Fibroblast of gingiva (primary cell): ENCODE measurements at places on chromosomes 1 and 21.

DNA sequence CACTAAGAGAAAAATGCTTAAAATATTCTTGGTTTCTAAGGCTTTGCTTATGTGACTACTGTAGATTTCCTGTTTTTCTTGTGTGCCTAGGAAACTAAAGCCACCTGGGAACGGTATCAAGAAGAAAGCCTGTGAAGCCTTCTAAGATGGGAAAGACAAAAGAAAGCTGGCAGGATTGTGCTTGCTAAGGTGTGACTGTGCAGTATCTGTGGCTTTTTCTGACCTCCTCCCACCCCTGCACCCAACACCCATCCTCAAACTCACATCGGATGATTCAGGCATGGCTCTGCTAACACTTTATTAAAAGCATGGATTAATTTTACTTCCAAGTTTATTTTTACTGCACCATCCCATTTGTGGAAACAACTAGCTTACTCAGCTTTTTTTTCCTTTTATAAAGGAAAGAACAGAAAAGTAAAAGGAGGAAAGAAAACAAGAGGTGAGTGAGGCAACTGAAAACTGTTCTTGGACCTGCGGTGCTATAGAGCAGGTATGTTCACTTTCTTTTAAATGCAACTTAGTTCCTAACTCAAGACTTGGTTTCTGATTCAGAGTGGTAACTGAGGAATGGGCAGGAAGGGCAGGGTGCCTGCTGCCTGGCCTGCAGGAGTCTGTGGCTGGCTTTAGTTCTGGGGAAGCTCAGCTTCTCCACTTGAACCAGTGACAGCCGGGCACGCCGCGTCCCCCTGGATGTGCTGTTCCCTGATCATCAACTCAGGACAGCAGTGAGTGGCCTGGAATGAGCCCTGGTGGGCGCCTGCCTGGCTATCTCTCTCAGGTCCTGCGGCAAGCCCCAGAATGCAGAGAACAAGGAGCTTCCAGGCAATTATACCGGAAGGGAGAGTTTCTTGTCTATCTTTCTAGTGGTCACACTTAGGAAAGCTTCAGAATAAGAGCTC lies at the start of gene GBP6:
Gene GBP6, plus strand, starts transcription at position 422 of the 899 bp plus-strand sequence. CDS start 4,493 bp downstream, outside the sequence.
- no peak for DNase-seq

GRCh38 chr1:198934901-198935305 lies 296.1 kb downstream of the PTPRC start:
- DNase-seq = no peak

DNA sequence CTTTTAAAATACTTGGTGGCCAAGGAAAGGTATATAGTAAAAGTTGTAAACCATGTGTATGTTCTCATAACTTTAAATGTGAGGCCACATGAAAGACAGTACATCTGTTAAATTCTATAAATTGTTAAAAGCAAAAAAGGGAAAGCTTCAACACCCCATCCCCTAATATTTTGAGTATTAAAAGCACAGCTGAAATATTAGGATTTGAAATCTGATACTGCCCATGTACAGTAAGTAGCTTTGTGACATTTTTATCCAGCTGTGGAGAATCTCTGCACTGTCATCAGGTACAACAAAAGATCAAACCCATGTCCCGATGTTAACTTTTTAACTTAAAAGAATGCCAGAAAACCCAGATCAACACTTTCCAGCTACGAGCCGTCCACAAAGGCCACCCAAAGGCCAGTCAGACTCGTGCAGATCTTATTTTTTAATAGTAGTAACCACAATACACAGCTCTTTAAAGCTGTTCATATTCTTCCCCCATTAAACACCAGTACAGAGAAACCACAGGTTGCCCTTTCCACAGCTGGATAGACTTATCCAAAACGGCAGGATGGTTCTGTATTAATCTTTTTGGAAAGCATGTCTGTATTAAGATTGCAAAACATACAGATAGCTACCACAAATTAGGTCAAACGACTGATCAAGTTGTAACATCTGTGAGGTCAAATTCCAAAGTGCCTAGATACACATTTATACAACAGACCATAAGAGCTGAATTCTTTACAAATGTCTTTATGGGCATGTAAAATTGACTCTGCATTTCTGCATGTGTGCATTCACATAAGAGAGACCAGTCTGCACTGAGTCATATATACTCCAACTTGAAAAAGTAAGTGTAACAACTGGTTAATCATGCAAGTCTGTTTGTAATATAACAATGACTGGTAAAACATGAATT lies 5.2 kb downstream of the IRF2BP2 start:
- DNase-seq = peak; percentile 79

- no peak for DNase-seq
Measured at GRCh38 chr1:172380441-172381244, 39.8 kb upstream of the C1orf105 start.

- DNase-seq = no peak
Measured at GRCh38 chr1:13623021-13623637, 39.5 kb downstream of the PDPN start.

GRCh38 chr1:53094533-53094919 lies 32.5 kb downstream of the PODN start:
- no peak for DNase-seq

- no peak for DNase-seq
Measured at GRCh38 chr1:117260761-117261423, 50.2 kb upstream of the VTCN1 start.

DNA sequence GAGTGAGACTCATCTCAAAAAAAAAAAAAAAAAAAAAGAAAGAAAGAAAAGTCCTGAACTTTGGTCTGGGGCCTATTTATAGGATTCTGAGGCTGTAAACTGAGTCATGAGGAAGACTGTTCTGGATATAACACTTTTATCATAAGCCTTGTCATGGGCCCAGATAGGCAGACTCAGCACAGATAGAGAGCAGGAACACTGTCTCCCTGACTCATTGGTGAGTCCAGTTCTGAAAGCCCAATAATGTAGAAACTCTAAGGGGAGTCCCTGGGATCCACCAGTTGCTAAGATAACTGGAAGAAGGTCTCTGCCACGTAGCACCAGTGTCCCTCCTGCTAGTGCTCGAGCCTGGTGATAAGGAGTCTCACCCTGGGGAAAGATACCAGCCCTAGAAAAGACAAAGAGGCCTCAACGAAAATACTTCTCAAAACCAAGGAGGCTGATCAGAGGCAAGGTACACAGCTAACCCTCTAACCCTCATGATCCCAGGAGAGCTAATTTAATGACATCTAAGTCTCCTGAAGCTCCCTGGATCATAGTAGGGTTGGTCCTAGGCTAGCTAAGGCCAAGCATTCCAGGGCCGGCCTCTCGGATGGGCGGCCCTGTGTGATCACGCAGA lies 43.5 kb downstream of the LPAR3 start:
- DNase-seq = no peak

GRCh38 chr1:3434406-3435110 lies 19.9 kb upstream of the ARHGEF16 start:
- DNase-seq = no peak

GRCh38 chr1:77977989-77978292 lies 931 bp downstream of the FUBP1 start:
- no peak for DNase-seq
